ENCODE measurements at places on chromosomes 5 and 9.

DNA sequence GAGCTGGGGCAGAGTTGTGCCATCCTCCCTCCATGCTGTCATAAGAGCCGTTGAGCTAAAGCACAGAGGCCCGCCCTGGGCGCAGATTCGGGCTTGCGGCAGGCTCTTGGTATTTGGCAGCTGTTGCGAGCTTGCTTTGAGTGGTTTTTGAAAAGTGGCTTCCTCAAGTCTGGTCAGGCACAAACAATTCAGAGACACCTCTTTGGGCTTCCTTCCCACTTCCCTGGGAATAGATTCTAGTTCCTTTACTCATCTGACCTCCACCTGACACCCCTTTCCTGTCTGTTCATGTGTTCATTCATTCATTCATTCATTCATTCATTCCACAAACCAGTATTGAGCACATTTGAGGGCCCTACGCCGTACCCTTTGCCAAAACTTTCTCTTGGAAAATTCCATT is 27.4 kb downstream of the NCS1 start:
- no peaks in the 10 kb centered on the region for H3K36me3 ChIP-seq
- H3K27me3 ChIP-seq, result peaks cover 4% of the 10 kb centered on the region
- H3K4me1 ChIP-seq, result peaks cover under 1% of the 10 kb centered on the region
- no peak overlapping the region for H3K4me3 ChIP-seq
- no peak overlapping the region for H3K27ac ChIP-seq

- H3K4me3 ChIP-seq, result no peak overlapping the region
- no peak overlapping the region for H3K27ac ChIP-seq
- no peaks in the 10 kb centered on the region for H3K27me3 ChIP-seq
These were observed 23.7 kb downstream of the G3BP1 start for GRCh38 chr5:151795426-151795825.

GRCh38 chr5:52443187-52443586 is 344.5 kb upstream of the ITGA1 start:
- no peaks in the 10 kb centered on the region for H3K4me1 ChIP-seq
- H3K4me3 ChIP-seq, result no peak overlapping the region
- H3K36me3 ChIP-seq, result no peaks in the 10 kb centered on the region
- no peak overlapping the region for H3K27ac ChIP-seq
- H3K27me3 ChIP-seq, result peaks cover 1% of the 10 kb centered on the region

- H3K27me3 ChIP-seq, result no peaks in the 10 kb centered on the region
- H3K4me1 ChIP-seq, result no peaks in the 10 kb centered on the region
- DNase-seq, result no peak
These were observed 160.2 kb downstream of the CNTLN start for GRCh38 chr9:17294822-17295624.

DNA sequence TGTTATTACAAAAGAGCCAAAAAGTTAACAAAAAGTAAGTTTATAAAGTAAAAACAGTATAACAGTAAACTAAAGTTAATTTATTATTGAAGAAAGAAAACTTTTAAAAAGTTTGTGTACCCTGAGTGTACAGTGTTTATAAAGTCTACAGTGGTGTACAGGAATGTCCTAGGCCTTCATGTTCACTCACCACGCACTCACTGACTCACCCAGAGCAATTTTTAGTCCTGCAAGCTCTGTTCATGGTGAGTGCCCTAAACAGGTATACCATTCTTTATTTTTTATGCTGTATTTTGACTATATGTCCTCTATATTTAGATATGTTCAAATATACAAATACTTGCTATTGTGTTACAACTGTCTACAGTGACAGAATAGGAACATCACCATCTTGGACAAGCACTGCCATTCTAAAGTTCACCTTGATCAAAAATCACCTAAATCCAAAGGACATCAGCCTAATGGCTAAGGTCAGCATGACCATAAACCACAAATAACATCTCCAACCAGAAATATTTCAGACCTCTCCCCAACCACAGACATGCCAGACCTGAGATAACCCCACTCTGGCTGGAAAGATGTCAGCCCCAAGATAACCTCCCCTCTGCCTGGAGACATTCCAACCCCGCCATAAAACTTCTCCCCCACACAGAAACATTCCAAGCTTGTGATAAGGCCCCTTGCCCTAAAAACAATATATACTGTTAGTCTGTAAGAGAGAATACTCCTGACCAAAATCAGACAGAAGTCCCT is 56.1 kb downstream of the AGXT2 start:
- no peaks in the 10 kb centered on the region for H3K4me1 ChIP-seq
- no peaks in the 10 kb centered on the region for H3K36me3 ChIP-seq
- H3K4me3 ChIP-seq, result no peak overlapping the region
- H3K27me3 ChIP-seq, result peaks cover 12% of the 10 kb centered on the region
- no peak overlapping the region for H3K27ac ChIP-seq

DNA sequence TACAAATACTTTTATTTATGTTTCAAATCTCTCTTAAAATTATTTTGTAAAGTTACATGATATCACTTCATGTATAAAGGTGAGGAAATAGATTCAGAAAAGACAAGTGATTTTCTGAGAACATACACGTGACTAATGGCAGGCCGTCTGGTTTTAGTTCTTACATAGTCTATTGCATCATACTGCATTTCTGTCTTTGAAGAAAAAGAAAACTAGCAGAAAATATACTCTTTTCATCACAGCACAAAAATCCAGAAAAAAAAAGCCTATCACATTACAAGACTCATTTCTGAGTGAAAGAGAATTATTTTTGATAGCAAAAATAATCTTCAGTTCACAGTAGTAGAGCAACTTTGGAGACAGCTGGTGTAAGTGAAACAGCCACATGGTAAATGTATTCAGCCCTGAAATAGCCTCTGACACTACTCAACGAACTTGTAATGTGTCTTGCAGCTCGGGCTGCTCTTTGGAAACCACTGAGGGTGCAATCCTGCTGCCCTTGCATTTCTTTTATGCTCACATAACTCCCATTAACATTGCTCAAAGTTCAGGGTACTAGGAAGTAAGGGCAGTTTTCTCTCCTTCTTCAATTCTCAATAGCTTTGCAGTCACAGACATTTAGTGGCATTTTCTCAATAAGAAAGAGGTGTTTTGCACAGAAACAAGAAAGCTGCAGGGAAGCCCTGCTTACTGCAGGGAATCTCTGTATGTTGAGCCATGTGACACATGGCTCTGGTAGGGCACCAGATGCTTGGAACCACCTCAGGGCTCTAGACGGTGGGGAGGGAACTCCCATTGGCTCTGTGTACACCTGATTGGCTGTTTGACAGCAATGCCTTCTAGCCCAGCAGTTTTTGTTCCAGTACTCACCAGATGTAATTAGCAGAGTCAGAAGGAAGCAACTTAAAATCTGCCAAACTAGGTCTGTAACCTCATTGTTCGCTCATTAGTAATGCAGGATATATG is 845.3 kb upstream of the PTPRD start:
- no peak overlapping the region for H3K27ac ChIP-seq
- H3K27me3 ChIP-seq, result no peaks in the 10 kb centered on the region
- no peak for DNase-seq
- no peak overlapping the region for H3K4me3 ChIP-seq

DNA sequence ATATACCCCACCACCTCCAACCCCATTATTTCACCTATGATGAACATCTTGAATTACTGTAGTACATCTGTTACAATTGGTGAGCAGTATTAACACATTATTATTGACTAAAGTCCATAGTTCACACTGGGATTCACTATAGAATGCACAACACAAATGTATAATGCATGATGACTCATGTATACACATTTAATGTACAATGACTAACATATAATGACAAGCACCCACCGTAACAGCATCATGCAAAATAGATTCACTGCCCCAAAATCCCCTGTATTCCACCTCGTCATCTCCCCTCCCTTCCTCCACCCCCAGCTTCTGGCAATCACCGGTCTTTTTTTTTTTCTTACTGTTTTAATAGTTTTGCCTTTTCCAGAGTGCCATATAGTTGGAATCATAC is 47.1 kb upstream of the NEK6 start:
- peaks cover 2% of the 10 kb centered on the region for H3K27me3 ChIP-seq
- peak overlapping the region; percentile 36 for H3K4me3 ChIP-seq
- peaks cover 77% of the 10 kb centered on the region for H3K4me1 ChIP-seq
- DNase-seq, result no peak
- peak overlapping the region; percentile 51 for H3K27ac ChIP-seq

GRCh38 chr5:8341406-8341805 is 472.5 kb downstream of the MTRR start:
- DNase-seq, result no peak
- H3K4me3 ChIP-seq, result no peak overlapping the region
- no peaks in the 10 kb centered on the region for H3K36me3 ChIP-seq
- H3K27me3 ChIP-seq, result no peaks in the 10 kb centered on the region

- DNase-seq, result no peak
- no peaks in the 10 kb centered on the region for H3K4me1 ChIP-seq
- no peaks in the 10 kb centered on the region for H3K36me3 ChIP-seq
These were observed 299.2 kb downstream of the CD180 start for GRCh38 chr5:66897356-66897755.

- peaks cover 4% of the 10 kb centered on the region for H3K36me3 ChIP-seq
- no peak overlapping the region for H3K27ac ChIP-seq
- no peak overlapping the region for H3K4me3 ChIP-seq
These were observed 157.0 kb downstream of the DENND1A start for GRCh38 chr9:123772967-123773366.

- H3K4me1 ChIP-seq, result peaks cover 97% of the 10 kb centered on the region
- H3K4me3 ChIP-seq, result peak overlapping the region; percentile 69
- peaks cover 3% of the 10 kb centered on the region for H3K36me3 ChIP-seq
- no peaks in the 10 kb centered on the region for H3K27me3 ChIP-seq
- H3K27ac ChIP-seq, result peak overlapping the region; percentile 90
These were observed 9.8 kb downstream of the PIK3R1 start for GRCh38 chr5:68225188-68225910.

GRCh38 chr5:1139331-1140170 is 27.7 kb upstream of the SLC12A7 start:
- H3K4me1 ChIP-seq, result peaks cover 6% of the 10 kb centered on the region
- H3K4me3 ChIP-seq, result no peak overlapping the region
